ENCODE measurements at places on chromosomes 13 and 19. TPM values are rescaled to one million over a fixed set of nuclear protein-coding genes. Genes with fewer than 3 reads are reported as not detected.

- no peak for DNase-seq
Observed at GRCh38 chr19:16062789-16063188, 13.5 kb upstream of the TPM4 start.

- no peak for DNase-seq
Observed at GRCh38 chr13:63024458-63024857, 1608.8 kb upstream of the PCDH20 start.

DNA sequence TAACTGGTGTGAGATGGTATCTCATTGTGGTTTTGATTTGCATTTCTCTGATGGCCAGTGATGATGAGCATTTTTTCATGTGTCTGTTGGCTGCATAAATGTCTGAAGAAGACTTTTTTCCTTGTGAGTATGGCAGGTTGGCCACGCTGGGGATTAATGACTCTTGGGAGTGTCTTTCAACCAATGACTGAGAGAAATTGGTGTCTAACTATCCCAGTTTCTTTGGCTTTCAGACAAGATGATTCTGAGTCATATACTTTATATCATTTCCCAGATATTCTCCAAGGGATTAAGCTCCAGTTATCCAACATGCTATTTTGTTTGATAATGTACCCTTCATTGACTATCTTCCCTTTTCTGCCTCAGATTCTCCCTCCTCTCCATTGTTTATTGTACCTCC, 35.5 kb upstream of the CSNK1A1L start:
- DNase-seq = no peak

DNA sequence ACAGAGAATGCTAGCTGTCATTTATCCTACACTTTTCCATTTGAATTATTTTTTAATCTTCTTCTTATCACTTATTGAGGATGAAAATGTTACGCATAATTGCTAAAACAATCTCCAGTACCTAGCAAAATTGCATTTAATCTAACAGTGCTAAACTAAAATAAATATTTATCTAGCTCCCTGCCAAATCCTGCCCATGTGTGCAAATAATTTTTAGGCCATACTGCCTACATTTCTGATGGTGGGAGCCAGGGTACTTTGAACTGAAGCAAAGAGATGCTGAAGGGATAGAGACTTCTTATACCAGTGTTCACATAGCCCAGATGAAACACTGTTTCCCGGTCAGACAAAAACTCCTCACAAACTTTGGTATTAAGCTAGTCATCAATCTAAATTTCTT, 1268.7 kb upstream of the PCDH20 start:
- DNase-seq = no peak

- DNase-seq = no peak
Observed at GRCh38 chr13:42836930-42837690, 55.7 kb downstream of the FAM216B start.

DNA sequence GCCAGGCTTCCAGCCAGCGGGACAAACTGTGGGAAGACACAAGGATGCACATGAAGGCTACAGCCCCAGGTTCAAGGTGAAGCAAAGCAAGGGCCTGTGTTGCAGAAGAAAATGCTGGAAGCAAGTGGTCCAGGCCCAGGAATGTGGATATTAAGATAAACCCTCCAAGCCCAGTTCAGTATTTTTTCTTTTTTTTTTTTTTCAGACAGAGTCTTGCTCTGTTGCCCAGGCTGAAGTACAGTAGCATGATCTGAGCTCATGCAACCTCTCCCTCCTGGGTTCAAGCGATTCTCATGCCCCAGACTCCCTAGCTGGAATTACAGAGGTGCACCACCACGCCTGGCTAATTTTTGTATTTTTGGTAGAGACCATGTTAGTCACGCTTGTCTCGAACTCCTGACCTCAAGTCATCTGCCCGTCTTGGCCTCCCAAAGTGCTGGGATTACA, 4.4 kb downstream of the PRDX2 start:
- DNase-seq = no peak

DNA sequence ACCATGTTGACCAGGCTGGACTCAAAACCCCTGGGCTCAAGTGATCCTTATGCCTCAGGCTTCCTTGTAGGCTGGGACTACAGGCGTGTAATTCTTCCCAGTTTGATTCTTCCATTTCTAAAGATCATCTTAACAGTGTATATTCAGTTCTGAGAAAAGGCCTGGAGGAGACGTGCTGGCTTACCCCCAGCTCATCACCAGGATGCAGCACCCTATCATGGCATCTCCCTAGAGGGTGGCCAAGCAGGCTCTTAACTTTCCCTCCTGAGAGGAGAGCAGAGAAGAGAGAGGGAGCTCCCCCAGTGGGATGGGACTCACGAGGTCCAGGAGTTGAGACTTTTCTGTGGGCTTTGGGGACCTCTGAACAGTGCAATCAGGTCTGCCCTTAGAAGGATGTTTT, 2.1 kb upstream of the TUBA3C start:
- DNase-seq = no peak

GRCh38 chr19:43847884-43848283, 20.8 kb downstream of the ZNF283 start:
- DNase-seq = no peak

The TDRD12 gene
- polyA plus RNA-seq = 0.48 TPM

The ALOX5AP gene
- polyA plus RNA-seq = 36.9 TPM

The ZNF431 gene
- 18.6 TPM for polyA plus RNA-seq

The MZF1 gene
- polyA plus RNA-seq = 24.7 TPM

The SYNGR4 gene
- polyA plus RNA-seq = 0.11 TPM

The ALDH16A1 gene
- 51.6 TPM for polyA plus RNA-seq
